NAMALWA (cell line): ENCODE measurements at places on chromosomes 12 and 14.

- peak; percentile 74 for DNase-seq
Observed at GRCh38 chr12:11761869-11762567, 112.5 kb downstream of the ETV6 start.

DNA sequence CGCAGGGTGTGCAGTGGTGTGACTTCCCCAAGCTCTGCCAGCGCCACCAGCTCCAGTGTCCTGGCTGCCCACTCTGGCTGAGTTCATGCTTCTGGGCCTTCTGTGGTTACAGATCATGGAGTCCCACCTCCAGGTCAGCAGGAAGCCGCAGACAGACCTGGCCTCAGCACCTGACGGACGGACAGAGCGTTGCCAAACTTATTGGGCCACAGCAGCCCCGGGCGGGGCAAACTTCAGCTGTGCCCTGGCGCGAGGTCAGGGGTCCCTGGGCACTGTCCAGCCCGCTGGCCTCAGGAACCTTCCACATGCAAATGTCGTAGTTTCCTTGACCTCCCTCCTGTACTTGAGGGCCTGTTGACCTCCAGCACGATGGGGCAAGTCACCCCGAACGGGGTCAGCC is 11.2 kb downstream of the GPR132 start:
- no peak for DNase-seq

DNA sequence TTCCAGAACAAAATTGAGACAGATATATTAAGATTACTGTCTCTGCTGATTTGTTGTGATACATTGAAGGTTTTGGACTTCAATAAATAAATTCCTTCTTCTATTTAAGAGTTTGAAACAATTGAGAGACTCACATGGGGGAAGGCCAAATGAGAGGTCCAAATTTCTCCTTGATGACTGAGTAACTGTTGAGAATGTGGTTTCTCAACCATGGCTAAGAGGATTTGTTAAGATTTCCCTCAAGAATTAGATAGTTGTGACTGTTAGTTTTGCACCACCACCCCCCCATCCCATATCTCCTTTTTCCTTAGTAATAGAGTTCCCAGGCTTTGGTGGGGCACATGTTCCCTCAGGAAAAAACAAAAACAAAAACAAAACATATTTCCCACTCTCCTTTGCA is 47.7 kb upstream of the IGF1 start:
- no peak for DNase-seq

- no peak for DNase-seq
Observed at GRCh38 chr14:64681796-64682710, 22.2 kb upstream of the PLEKHG3 start.

DNA sequence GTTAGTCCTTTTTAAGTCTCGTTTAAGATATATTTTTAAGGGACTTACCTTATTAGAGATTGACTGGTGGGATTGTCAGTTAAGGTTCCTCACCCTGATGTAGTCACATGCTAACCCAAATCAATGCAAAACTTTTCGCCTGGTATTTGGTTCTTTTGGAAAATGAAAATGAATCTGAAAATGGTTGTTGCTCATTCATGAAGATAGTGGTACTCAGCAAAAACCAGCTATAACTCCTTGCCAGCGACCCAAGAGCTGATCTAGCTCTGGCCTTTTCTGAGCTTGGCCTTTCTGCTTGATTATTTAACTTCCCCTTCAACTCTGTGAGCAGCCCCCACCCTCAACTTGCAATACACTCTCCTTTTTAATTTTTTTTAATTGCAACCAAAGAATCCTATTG is 85.0 kb upstream of the GTF2A1 start:
- peak; percentile 25 for DNase-seq

GRCh38 chr12:20716037-20716436 is 20.9 kb downstream of the SLCO1C1 start:
- DNase-seq = peak; percentile 13

DNA sequence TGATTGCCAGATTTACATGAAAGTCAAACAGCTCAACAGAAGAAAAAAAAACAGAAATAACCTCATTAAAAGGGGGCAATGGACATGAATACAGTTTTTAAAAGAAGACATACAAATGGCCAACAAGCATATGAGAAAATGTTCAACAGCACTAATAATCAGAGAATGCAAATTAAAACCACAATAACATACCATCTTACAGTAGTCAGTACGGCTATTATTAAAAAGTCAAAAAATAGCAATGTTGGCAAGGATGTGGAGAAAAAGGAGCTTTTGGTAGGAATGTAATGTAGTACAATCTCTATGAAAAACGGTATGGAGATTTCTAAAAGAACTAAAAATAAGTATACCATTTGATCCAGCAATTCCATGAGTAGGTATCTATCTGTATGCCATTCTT is 272.1 kb downstream of the CEP128 start:
- no peak for DNase-seq

DNA sequence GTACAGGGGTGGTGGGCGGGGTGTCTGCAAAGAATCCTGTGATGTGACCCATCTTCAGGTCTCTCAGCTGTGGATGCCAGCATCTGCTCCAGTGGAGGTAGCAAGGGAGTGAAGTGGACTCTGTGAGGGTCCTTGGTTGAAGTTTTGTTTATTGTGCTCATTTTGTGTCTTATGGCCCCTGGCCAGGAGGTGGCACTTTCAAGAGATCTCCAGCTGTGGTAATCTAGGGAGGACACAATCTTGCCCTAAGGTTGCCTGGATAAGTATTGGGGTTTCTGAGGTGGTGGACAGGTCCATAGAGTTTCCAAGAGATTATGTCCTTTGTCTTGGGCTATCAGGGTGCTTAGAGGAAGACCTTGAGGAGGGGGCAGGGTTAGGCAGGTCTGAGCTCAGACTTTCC is 260.7 kb downstream of the CCDC59 start:
- DNase-seq = no peak

GRCh38 chr12:110931315-110931728 is 10.9 kb upstream of the MYL2 start:
- no peak for DNase-seq

DNA sequence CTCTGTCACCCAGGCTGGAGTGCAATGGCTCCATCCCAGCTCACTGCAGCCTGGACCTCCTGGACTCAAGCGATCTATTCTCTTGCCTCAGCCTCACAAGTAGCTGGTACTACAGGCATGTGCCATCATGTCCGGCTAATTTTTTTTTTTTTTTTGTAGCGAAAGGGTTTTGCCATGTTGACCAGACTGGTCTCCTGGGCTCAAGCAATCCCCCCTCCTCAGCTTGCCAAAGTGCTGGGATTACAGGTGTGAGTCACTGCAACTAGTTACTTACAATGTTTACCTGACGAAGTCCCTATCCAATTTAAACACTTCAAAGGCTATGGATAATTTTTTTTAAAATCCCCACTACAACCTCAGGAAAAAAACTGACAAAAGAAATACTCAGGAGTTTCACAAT is 1.8 kb downstream of the KRR1 start:
- no peak for DNase-seq

GRCh38 chr12:29738365-29738764 is 45.4 kb downstream of the TMTC1 start:
- no peak for DNase-seq

GRCh38 chr12:32196250-32197198 is 89.9 kb downstream of the BICD1 start:
- no peak for DNase-seq

- no peak for DNase-seq
Observed at GRCh38 chr12:4911316-4911994, 1.8 kb downstream of the KCNA1 start.

DNA sequence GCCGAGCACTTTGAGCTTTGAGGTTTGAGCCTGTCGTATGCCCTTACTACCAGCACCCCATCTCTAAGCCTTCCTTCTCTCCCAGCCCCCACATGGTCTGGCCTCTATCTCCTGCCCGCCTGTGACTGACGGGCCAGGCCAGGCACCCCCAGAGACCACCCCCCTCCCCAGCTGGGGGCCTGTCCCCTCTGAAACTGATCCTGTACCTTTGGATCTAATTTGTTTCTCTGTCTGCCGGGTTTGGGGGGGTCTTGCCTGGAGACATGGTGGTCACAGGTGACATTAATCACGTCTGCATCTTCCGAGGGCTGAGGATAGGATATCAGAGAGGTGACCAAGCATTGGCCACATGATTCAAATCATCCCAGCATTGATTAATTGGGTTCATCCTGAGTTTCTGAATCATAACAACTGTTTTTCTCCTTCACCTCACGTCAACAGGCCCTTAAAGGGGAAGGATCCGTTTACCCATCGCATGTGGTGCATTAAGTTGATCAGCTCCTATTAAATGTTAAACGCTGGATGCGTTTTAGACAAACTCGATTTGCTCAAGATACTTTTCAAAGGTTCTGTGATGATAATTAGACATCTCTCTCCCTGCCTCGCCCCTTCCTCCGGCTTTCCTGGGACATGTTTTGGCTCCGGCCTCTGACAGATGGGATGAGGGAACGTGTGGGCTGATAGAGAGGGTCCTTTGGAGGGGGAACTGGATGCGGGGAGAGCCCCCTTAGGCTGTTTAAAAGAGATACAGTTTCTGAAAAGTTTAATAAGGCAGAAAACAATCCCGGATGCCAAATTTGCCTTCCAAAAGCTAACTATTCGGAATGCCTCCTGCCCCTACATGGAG is 63.3 kb upstream of the TBX3 start:
- DNase-seq = no peak
